ENCODE measurements at places on chromosomes 4 and X.

GRCh38 chr4:27123123-27123768 is 262.6 kb downstream of the STIM2 start:
- no peak for DNase-seq

- DNase-seq = no peak
Measured at GRCh38 chr4:3746701-3747580, 19.2 kb upstream of the ADRA2C start.

GRCh38 chrX:130578906-130579305 is 177.1 kb downstream of the RBMX2 start:
- no peak for DNase-seq

DNA sequence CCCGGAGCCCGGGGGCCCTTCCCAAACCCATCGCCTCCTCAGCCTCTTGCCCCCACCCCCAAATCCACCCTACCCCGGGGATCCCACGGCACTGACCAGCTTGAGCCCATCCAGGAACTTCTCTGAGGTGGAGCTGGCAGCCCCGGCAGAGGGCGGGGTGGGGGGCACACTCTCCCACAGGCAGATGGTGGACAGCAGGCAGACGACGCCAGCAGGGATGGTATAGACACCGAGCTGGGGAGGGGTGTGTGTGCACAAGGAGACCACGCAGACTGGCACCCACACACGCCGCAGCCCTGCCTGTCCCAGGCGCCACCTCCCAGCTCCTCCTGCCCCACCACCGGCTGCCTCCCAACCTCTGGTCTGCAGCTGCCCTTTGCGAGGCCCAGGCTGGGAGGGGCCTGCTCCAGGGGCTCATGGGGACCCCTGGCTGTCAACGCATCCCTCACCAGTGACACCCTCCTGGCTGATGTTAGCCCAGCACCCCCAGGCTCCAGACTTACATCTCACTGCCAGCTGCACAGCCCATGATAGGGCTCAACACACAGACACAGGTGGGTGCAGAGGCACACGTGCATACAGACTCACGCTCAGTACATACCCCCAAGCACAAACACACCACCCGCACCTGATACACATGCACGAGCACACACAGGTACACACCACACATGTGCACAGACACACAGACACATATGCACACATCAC is 4.2 kb downstream of the SLC49A3 start:
- no peak for DNase-seq

- DNase-seq = no peak
Measured at GRCh38 chr4:121784401-121784800, 16.7 kb upstream of the EXOSC9 start.

Data from T-helper 9 cell (primary cell).